ENCODE measurements at places on chromosomes 3 and 15.

GRCh38 chr3:191244242-191244867 is 45.3 kb downstream of the OSTN start:
- DNase-seq: peak; percentile 40

DNA sequence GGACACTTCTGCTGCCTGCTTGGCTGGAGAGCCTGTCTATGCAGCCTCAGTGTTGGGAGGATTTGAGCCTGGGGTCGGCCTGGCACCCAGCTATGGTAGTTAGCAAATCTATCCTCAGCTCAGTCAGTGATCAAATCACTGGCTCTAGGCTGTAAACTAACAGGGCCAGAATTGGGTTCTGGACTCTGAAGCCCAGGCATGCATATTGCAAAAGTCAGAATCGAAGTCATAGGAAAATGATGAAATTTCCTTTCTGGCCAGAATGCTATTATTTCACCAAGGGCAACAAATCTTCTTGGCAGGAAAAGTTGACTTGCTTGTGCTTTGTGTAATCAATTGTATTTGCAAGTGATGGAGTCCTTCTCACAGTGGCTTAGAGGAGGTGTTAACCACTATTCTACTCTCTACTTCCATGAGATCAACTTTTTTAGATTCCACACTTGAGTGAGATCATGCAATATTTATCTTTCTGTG is 482.6 kb upstream of the TPRG1 start:
- peak; percentile 70 for DNase-seq

DNA sequence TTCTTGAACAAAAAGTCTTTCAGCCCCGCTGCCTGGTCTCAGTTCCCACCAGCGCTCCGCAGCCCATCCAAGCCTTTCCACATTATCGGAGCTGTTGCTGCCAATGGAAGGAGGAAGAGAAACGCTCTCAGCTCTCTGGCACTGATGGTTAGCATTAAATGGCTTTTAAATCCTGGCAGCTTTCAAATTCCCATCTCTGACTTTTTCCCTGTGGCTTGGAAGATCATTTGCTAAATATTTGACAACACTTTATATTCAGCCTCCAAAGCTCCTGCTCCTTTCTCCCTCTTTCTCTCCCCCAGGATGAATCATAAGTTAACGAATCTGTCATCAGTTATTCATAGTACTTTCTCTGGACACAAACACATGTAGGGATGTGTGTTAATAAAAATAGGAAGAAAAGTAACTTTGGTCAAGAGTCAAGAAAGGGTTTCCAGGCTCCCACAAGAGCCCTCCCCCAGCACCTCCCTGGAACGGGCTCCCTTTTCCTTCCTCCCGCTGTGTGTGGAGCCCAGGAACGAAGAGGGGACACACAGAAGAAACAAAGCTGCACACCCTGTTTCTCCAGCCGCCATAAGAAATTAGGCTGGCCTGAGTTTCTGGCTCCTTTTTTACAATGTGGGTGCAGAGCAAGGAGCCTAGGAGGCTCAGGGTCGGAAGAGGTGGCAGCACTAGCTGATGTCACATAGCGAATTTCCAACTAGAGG is 47.6 kb upstream of the TSEN2 start:
- peak; percentile 67 for DNase-seq

- DNase-seq: no peak
Measured at GRCh38 chr15:88890495-88890894, 4.8 kb downstream of the HAPLN3 start.

- DNase-seq: no peak
Measured at GRCh38 chr15:92941668-92942067, 41.5 kb downstream of the CHD2 start.

- peak; percentile 70 for DNase-seq
Measured at GRCh38 chr15:60605879-60606307, 127.0 kb upstream of the ICE2 start.

DNA sequence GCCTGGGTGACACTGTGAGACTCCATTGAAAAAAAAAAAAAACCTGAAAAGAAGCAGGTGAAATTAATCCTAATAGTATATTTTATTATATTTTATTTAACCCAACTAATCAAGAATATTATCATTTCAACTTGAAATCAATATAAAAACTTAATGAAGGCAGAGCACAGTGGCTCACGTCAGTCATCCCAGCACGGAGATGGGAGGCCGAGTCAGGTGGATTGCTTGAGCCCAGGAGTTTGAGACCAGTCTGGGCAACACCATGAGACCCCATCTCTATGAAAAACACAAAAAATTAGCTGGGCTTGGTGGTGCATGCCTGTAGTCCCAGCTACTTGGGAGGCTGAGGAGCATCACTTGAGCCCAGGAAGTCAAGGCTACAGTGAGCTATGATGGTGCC is 33.3 kb upstream of the SLC41A3 start:
- DNase-seq: no peak

GRCh38 chr3:195224156-195224979 is 46.6 kb downstream of the XXYLT1 start:
- no peak for DNase-seq

GRCh38 chr3:60250810-60251209 is 1000.4 kb downstream of the FHIT start:
- DNase-seq: no peak

GRCh38 chr15:59013246-59013873 is 25.9 kb downstream of the RNF111 start:
- DNase-seq: no peak

DNA sequence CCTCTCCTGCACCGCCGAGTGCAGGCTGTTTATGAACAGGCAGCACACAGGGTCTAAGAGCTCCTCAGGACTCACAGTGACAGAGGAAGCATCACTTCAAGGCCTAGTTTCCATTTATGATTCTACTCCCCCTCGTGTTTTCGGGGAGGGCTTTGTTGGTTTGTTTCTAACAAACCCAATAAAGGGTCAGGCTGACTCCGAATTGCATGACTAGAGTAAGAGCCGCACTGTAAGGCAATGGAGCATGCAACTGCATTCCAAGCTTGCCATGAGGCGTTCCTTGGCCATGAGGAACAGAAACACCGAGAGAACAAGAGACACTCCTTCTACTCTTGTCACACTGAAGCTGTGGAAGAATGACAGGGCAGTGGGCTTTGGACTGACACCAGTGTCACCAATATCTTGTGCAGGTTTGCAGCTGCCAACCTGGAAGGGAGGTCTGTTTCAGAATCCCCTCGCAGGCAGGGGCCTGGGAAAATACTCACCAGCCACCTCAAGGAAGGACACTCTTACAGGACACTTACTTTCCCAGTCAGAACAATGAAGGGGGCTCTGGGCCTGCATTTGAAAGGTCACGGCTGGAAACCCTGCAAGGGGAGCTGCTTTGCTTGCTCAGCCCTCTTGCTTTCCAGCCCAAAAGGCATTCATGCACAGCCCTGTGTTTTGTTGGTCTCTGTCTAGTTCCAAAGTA is 96.8 kb downstream of the ADAMTS17 start:
- no peak for DNase-seq

DNA sequence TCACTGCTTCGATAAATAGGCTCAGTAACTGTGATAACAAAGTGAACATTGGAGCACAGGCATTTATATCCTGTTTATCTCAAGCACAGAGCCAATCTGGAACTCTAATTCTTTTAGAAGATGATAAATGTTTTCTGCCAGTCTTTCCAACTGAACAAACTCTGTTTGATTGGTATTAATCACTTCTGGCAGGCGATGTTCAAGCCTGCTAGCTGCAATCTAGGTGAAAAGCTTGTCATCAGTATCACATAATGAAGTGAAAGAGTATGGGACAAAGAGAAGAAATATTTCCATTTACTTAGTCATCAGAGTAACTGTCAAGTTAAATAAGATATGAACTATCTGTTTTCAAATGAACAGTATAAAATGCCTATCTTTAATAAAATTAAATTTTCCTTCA is 577.3 kb downstream of the VGLL3 start:
- DNase-seq: no peak

- DNase-seq: no peak
Measured at GRCh38 chr3:14874784-14875183, 56.0 kb downstream of the FGD5 start.

DNA sequence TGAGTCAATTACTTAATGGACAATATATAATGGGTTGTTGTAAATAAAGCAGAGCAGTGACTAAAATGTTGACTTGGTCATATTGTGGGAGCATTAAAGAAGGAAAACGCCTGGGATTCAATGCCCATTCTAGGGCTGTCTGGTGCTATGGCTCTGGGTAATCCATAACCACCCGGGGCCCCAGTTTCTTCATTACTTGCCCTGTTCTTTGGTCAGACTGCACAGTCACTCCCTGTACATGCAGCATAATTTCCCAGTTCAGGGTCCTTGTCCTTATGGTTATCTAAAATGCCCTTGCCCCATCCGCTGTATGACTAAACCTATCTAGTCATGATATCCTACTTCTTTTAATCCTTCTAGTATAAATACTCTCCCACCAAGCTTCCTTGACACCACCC is 27.5 kb upstream of the DENND4A start:
- DNase-seq: no peak

DNA sequence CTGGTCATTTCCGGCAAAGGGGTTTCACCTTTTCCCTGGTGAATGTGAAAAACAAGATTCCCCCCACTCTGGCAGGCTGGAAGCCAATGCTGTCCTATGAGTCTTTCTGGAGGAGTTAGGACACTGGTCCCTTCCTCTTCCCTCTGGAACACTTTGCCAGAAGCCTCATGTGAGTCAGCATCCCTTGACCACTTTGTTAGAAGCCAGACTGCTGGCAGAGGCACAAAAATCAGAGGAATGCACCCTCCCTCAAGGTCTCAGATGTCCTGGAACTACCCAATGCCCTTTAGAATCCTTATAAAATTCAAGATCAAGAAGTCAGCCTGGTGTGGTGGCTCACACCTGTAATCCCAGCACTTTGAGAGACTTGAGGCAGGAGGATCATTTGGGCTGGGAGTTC is 26.6 kb downstream of the ITGB5 start:
- DNase-seq: peak; percentile 91

- DNase-seq: no peak
Measured at GRCh38 chr3:69675786-69676530, 63.3 kb upstream of the MITF start.

GRCh38 chr3:123414973-123415775 is 33.7 kb downstream of the ADCY5 start:
- DNase-seq: no peak

GRCh38 chr3:130609166-130609979 is 92.4 kb downstream of the COL6A6 start:
- DNase-seq: no peak

DNA sequence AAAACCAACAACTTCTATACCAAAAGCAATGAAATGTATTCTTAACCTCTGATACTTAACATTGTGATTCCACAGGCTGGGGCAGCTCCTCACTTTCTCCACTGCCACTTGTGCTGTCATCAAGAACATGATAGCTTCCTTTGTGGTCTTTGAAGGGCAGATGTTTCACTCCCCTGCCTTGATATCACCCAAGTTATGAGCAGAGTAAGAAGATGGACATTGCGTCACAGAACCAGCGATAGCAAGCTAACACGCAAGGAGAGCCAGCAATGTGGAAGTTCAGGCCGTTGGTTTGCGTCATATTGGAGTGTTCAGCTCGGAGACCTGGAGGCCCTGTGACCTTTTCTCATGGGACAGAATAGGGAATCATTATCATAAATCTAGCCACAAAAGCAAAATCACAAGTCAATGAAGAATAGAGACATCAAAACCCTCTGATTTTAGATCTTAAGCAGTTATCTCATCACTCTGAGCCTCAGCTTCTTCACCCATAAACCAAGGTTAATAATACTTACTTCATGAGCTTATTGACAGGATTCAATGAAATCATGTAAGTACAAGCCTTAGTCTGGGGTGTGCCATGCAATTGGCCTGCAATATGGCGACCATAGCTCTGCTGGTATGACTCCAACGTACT is 183.8 kb upstream of the THBS1 start:
- no peak for DNase-seq

GRCh38 chr3:100269001-100269400 is 8.2 kb downstream of the TBC1D23 start:
- no peak for DNase-seq

DNA sequence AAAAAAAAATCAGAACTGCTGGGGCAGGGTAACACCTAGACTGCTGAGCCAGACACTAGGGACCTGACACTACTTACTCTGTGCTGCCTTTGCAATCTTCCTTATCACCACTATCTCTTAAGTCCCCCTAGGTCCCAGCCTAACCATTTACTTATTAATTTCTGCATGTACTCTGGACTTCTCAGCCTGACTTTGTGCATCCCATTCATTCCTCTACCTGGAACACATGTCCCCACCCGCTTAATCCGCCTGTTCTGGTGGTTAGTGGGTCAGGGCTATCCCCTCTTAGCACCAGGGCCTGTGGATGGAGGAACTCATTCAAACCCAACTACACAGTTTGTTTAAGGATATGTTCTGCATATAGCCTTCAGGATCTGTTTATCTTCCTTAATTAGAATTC is 5.0 kb upstream of the CACNA1D start:
- no peak for DNase-seq

DNA sequence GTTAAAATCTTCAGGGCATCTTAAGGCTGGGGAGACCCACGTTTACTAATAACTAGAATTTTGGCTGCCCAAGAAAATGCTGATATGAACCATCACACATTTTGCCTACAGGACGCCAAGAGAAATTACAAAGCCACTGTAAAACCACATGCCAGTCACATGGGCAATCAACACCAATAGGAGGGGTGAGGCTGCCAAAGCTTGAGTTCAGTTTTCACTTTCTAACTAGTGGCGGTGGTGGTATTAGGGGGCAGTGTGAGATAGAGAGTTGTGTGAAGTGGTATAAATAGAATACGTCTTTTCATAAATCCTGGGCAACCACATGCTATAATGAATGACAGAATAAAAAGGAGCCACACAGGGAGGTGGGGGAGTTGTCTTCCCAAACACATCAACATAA is 147.3 kb downstream of the WNT5A start:
- no peak for DNase-seq

GRCh38 chr3:33749546-33750210 is 31.6 kb upstream of the CLASP2 start:
- no peak for DNase-seq

- DNase-seq: no peak
Measured at GRCh38 chr3:149055575-149055974, 30.8 kb downstream of the HLTF start.

DNA sequence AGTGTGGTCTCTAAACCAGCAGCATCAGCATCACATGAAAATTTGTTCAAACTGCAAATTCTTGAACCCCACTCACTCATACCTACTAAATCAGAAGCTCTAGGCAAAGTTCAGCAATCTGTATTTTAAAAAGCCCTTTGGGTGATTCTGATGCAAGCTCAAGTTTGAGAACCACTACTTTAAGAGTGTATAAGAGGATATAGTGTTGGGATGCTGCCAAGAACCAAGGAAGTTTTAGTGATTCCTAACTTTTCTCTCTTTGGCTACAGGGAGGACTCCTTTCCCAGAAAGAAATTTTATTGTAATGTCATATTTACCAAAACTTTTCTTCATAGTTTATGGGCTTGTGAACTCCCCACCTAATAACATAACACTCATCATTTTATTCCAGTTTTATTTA is 422.2 kb downstream of the TBC1D5 start:
- no peak for DNase-seq
